HCT116 (cell line): ENCODE measurements at places on chromosomes 7 and 10.

- no peak overlapping the region for H3K4me3 ChIP-seq
- no peak for DNase-seq
- H3K27ac ChIP-seq: no peak overlapping the region
- 0 out of 2 replicates have a peak, but pooled peaks cover 6% of the 10 kb centered on the region for H3K36me3 ChIP-seq
- no peaks in the 10 kb centered on the region for H3K27me3 ChIP-seq
Observed at GRCh38 chr7:43602256-43602655, 19.3 kb downstream of the STK17A start.

- peaks cover 8% of the 10 kb centered on the region; the same call in 1 of the 2 replicates for H3K4me1 ChIP-seq
- H3K27me3 ChIP-seq: no peaks in the 10 kb centered on the region
- DNase-seq: peak; percentile 61
Observed at GRCh38 chr7:13778967-13779366, 210.5 kb downstream of the ETV1 start.

- no peaks in the 10 kb centered on the region for H3K27me3 ChIP-seq
- peaks cover 12% of the 10 kb centered on the region for H3K4me1 ChIP-seq
- DNase-seq: peak; percentile 54
- peak within 1 kb of the TSS; percentile 86 for H3K4me3 ChIP-seq
Observed at GRCh38 chr7:30771174-30771879, at the start of gene MINDY4. MINDY4 (plus strand) TSS chr7:30771417; CDS start chr7:30771494, 77 bp downstream.

GRCh38 chr10:71881647-71882355 is 30.8 kb upstream of the PSAP start:
- no peak overlapping the region for H3K4me3 ChIP-seq
- H3K27ac ChIP-seq: no peak overlapping the region
- H3K4me1 ChIP-seq: no peaks in the 10 kb centered on the region
- no peaks in the 10 kb centered on the region for H3K36me3 ChIP-seq

- peaks cover 31% of the 10 kb centered on the region for H3K4me1 ChIP-seq
- no peak for DNase-seq
- no peak overlapping the region for H3K27ac ChIP-seq
- no peak overlapping the region for H3K4me3 ChIP-seq
- H3K36me3 ChIP-seq: no peaks in the 10 kb centered on the region
Observed at GRCh38 chr10:124056337-124056980, 36.9 kb downstream of the CHST15 start.

GRCh38 chr10:23354630-23355279 is 10.2 kb upstream of the C10orf67 start:
- H3K27ac ChIP-seq: no peak overlapping the region
- H3K36me3 ChIP-seq: no peaks in the 10 kb centered on the region
- no peaks in the 10 kb centered on the region for H3K27me3 ChIP-seq
- DNase-seq: no peak
- no peaks in the 10 kb centered on the region for H3K4me1 ChIP-seq
- no peak overlapping the region for H3K4me3 ChIP-seq

DNA sequence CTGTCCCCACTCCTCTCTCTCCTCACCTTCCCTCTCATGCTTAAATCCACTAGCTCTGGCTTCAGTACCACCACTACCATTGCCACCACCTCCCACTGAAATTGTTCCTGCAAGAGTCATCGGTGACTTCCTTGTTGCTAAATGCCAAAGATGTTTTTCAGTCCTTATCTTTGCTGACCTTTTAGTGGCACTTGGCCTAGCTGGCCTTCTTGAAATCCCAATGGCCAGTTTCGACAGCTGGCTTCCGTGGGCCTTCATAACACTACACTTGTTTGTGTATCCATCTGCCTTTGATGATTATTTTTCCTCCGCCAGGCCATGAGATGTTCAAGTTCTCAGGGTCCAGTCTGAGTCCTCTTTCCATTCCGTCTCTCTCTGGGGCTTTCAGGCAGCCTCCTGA is 118.2 kb upstream of the NANOS1 start:
- H3K36me3 ChIP-seq: no peaks in the 10 kb centered on the region
- H3K27ac ChIP-seq: no peak overlapping the region
- peak; percentile 37 for DNase-seq
- peaks cover 9% of the 10 kb centered on the region for H3K4me1 ChIP-seq
- H3K4me3 ChIP-seq: no peak overlapping the region

DNA sequence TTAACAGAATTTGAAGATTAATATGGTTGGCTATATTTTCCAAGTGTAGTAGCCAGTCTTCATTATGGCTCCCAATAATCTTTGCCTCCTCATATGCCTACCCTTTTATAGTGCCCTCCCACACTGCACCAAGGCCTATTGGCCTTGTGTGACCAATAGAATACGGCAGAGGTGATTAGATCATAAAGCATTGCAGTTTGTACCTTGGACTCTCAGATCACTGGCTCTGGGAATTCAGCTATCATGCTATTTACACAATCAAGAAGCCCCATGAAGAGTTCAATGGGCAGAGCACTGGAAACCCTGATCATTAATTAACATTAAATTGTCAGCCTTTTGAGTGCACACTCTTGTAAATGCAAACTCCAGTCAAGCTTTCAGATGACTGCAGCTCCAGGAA is 154.5 kb upstream of the MAGI2 start:
- H3K4me3 ChIP-seq: no peak overlapping the region
- no peaks in the 10 kb centered on the region for H3K4me1 ChIP-seq
- no peaks in the 10 kb centered on the region for H3K27me3 ChIP-seq
- H3K36me3 ChIP-seq: no peaks in the 10 kb centered on the region

DNA sequence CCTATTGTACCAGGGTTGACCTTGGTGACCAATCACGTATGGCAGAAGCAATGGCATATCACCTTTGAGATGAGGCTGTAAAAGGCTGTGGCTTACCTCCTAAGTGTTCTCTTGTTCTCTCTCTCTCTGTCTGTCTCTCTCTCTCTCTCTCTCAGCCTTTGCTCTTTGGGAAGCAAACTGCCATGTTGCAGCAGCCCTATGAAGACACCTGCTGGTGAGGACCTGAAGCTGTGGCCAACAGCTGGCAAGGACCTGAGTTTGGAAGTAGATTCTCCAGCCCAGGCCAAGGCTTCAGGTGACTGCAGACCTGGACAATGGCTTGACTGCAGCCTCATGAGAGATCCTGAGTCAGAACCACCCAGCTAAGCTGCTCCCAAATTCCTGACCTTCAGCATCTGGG is 161.4 kb downstream of the GPAM start:
- H3K4me3 ChIP-seq: no peak overlapping the region
- DNase-seq: no peak
- H3K27me3 ChIP-seq: peaks cover 13% of the 10 kb centered on the region
- no peaks in the 10 kb centered on the region for H3K36me3 ChIP-seq

DNA sequence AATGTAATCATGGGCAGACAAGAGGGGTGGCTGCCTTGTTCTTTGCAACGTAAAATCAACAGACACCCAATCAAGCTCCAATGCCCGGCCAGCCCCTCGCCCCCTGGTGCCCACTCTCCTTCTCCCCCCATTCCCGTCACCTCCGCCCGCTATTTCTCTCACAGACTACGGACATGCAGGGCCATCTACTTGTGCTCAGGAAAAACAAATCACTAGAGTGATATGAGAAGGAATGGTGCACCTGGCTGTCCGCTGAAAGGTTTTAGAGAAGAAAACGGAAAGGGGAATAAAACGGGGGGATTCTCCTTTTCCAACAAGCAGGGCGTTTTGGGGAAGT is 396 bp downstream of the GRM8 start:
- no peaks in the 10 kb centered on the region for H3K36me3 ChIP-seq
- peaks cover 9% of the 10 kb centered on the region; the same call in 1 of the 2 replicates for H3K4me1 ChIP-seq
- H3K4me3 ChIP-seq: peak overlapping the region; percentile 66; the same call in 1 of the 2 replicates
- H3K27me3 ChIP-seq: peaks cover 59% of the 10 kb centered on the region
- no peak for DNase-seq
- H3K27ac ChIP-seq: no peak overlapping the region

DNA sequence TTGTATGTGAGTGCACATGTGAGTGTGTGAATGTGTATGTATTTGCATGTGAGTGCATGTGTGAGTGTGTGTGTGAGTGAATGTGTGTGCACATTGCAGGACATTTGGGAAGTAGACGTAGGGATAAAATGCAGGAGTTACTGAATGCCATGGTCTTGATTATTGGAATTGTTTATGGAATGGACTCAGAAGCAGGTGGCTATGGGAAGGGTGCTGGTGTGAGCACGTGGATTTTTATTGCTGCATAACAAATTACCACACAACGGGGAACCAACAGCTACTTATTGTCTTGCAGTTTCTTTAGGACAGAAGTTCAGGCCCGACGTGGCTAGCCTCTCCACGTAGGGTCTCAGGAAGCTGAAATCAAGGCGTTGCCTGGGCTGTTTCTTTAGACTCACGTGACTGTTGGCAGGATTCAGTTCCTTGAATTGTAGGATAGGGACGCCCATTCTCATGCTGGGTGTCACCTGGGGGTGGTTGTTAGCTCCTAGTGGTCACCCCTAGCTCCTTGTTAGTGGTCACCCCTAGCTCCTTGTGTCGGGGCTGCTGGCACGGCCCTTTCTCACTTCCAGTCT is 48.3 kb upstream of the ZNF32 start:
- H3K36me3 ChIP-seq: no peaks in the 10 kb centered on the region
- no peak for DNase-seq
- no peak overlapping the region for H3K4me3 ChIP-seq
- no peak overlapping the region for H3K27ac ChIP-seq
- H3K27me3 ChIP-seq: peaks cover 33% of the 10 kb centered on the region; the same call in 1 of the 2 replicates

DNA sequence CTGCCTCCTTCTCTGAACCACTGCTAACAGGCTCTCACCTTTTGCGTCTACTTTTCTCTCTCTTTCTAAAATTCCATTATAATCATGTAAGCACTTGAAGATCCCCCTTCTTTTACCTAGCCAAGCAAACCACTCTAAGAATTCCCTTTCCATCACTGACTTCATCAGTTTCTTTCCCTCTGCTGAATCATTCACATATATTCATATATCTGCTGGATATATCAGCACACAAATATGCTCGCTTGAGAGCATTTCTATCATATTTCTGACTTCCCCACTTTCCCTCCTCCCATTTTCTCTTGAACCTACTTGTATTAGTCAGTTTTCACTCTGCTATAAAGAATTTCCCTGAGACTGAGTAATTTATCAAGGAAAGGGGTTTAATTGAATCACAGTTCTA is 84.2 kb upstream of the LRRN3 start:
- no peaks in the 10 kb centered on the region for H3K4me1 ChIP-seq

DNA sequence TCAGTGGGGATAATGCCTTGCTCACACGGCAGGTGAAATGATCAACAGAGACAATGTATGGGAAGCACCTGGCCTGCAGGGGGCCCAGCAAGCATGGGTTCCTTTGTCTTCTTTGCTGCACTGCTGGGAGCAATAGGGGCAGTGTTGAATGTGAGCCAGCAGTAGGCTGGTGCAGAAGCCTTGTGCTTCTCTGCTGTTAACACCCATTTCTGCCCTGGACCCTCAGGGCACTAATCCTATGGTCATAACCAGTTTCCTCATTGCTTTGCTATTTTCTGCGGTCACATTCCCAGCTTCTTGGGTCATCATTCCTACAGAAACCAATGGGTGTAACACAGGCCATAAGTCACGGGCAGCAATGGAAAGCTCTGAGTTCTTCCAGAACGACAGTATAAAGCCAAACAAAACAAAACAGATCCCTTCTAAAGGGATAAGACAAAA is 10.9 kb upstream of the LGI1 start:
- peak overlapping the region; percentile 12; the same call in 1 of the 2 replicates for H3K4me3 ChIP-seq
- no peaks in the 10 kb centered on the region for H3K27me3 ChIP-seq
- 0 out of 2 replicates have a peak overlapping the region, but pooled peaks have one; percentile 8 for H3K27ac ChIP-seq

GRCh38 chr10:15180736-15181135 is 12.2 kb upstream of the NMT2 start:
- H3K27me3 ChIP-seq: no peaks in the 10 kb centered on the region
- no peaks in the 10 kb centered on the region for H3K4me1 ChIP-seq
- no peak for DNase-seq
- H3K36me3 ChIP-seq: no peaks in the 10 kb centered on the region
- no peak overlapping the region for H3K27ac ChIP-seq
- H3K4me3 ChIP-seq: no peak overlapping the region

- no peak for DNase-seq
- no peak overlapping the region for H3K27ac ChIP-seq
- H3K36me3 ChIP-seq: no peaks in the 10 kb centered on the region
Observed at GRCh38 chr7:117435475-117436043, 8.3 kb upstream of the ASZ1 start.

DNA sequence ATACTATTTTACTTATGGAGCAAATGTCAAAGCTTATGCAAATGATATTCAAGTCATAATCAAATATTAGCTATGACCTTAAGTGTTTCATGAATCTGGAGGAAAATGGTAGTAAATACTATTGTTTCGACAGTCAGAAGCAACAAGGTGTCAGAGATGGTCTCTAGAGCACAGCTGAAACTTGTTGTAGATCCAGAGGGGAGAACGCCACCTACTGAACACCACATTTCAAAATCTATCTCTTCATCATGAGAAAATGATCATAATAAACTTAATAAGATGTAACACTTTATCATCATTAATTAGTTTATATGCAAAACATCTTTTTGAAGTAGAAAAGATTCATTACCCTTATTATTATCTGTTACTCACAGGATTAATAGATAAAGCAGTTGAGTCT is 418.7 kb downstream of the GATA3 start:
- H3K36me3 ChIP-seq: no peaks in the 10 kb centered on the region
- no peaks in the 10 kb centered on the region for H3K4me1 ChIP-seq

- no peak overlapping the region for H3K4me3 ChIP-seq
- H3K4me1 ChIP-seq: no peaks in the 10 kb centered on the region
- no peaks in the 10 kb centered on the region for H3K27me3 ChIP-seq
- no peak overlapping the region for H3K27ac ChIP-seq
Observed at GRCh38 chr10:52890281-52890680, 117.7 kb upstream of the MBL2 start.

- no peaks in the 10 kb centered on the region for H3K36me3 ChIP-seq
- DNase-seq: no peak
- H3K27me3 ChIP-seq: peaks cover 67% of the 10 kb centered on the region
- H3K27ac ChIP-seq: no peak overlapping the region
Observed at GRCh38 chr10:127836966-127837365, 55.8 kb downstream of the CLRN3 start.

DNA sequence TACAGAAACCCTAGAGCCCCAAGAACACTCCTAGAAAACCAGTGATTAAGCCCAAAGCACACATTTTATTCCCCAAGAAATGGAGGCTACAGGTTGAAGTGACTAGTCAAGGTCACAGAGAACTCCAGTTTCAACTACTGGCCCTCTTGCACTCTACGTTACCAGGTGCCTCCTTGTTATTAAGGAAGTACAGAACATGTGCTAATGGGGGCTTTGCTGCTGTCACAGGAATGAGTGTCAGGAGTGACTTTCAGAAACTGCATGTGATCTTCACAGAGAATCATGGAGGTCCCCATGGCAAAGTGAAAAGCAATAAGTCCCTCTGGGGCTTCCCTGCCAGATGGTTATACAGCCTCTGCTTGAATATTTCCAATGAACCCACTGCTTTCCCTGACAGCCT is 19.3 kb downstream of the JAZF1 start:
- H3K4me3 ChIP-seq: no peak overlapping the region
- no peaks in the 10 kb centered on the region for H3K27me3 ChIP-seq
- no peak for DNase-seq
- no peak overlapping the region for H3K27ac ChIP-seq

DNA sequence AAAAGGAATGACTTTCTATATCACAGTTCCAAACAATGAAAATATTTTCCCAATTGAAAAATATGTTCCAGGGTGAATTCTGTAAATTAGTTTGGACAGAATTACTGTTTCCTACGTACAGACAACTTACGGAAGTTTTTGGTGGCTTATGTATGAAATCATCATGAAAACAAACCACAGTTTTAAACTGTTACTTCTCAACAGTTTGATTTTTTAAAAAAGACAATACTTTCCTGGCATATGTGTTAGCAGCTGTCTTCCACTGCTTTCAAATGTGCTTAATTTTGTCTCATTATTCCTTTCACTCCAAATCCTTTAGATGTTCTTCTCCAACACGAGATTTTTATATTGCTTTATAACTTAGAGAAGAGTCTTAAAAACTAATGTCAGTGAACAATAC is 56.2 kb downstream of the SEMA3A start:
- H3K27ac ChIP-seq: no peak overlapping the region
- H3K27me3 ChIP-seq: no peaks in the 10 kb centered on the region
- no peak for DNase-seq
- H3K4me1 ChIP-seq: no peaks in the 10 kb centered on the region
